ENCODE measurements at places on chromosomes 1 and 21.

DNA sequence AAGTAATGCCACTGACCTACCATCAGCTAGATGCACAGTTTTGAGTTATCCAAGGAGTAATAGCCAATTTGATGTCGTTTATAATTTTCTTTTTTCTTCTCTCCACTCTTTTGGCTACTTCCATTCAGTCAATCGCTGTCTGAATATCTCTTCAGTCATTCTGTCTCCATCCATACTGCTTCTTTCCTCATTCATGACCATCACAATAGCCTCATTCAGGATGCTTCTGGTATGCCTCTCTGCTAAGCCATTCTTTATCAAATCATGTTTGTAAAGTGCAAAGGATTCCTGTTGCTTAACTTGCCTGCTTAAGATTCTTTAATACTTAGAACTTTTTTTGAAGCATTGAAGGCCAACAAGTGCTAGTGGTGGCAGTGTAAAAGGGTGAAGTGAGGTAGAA, 20.2 kb downstream of the TYW3 start:
- DNase-seq = no peak

GRCh38 chr21:26686278-26686677, 113.2 kb upstream of the CYYR1 start:
- DNase-seq = no peak

DNA sequence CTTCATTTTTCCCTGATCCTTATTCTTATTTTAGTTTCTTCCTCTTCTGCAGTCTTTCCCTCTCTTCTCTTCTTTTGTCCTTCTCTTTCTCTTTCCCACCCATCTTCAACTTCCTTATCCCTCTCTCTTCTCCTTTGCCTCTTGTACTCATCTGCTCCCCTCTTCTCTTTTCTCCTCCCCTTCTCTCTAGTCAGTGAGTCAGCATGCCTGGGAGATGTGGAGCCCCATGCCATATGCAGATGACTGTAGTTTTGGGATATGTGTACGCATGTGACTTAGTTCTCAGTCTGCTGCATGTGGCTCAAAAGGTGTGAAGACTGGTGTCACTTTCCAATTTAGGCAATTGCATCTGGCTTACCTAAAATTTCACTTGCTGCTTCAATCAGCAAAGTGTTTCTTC, 10.4 kb downstream of the DNAJC6 start:
- DNase-seq = no peak

DNA sequence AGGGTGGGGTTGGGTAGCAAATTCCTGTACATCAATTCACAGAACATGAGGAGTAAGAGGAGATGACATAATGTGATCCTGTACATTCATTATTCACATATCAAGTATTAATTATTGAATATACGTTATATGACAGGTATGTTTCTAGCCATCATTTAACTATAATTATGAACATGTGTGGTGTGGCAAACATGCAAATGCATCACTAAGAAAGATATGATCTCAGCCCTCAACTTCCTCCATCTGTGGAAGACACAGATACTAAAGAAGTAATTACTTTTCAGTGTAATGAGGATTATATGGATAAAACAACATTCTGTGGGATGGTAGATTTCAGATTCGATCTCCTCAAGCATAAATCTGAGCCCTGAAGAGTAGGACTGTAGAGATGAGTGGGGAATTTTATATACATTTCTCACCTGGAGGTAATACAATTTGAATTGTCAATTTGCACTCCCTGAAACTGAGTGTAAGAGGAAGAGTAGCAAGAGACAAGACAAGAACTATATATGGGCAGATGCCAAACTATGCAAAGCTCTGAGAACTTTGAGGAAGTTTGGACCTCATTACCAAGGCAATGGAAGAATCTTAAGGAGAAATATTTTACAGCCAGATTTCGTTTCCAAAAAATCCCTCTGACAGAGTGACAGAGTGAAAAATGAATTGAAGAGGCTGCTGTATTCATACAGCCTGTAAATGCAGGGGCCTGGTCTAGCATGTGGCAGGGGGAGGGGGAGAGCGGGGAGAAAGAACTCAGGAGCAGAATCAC, 275.5 kb downstream of the TPR start:
- DNase-seq = no peak

- no peak for DNase-seq
Measured at GRCh38 chr1:154972517-154973343, 1.8 kb upstream of the CKS1B start.

GRCh38 chr1:98201666-98202081, 280.8 kb upstream of the DPYD start:
- no peak for DNase-seq

DNA sequence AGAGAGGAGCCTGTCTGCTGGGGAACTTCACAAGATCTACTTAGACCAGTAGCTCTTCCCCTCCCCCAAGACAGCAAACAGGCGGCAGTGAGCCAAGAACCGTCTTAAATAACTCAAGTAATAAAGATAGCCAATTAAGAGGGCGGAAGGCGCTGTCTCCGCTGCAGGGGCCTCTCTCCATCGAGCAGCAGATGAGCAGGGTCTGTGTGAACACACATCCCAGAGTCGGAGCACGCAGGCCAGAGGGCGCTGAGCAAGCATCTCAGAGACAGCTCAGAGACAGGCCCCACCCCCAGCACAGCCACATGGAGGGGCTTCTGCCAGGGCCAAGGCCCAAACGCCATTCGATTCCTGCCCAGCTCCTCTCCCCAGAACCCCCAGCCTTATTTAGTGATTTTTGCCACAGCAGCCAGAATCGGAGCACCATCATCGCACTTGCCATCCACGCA, 11.1 kb downstream of the IFFO2 start:
- DNase-seq = no peak

DNA sequence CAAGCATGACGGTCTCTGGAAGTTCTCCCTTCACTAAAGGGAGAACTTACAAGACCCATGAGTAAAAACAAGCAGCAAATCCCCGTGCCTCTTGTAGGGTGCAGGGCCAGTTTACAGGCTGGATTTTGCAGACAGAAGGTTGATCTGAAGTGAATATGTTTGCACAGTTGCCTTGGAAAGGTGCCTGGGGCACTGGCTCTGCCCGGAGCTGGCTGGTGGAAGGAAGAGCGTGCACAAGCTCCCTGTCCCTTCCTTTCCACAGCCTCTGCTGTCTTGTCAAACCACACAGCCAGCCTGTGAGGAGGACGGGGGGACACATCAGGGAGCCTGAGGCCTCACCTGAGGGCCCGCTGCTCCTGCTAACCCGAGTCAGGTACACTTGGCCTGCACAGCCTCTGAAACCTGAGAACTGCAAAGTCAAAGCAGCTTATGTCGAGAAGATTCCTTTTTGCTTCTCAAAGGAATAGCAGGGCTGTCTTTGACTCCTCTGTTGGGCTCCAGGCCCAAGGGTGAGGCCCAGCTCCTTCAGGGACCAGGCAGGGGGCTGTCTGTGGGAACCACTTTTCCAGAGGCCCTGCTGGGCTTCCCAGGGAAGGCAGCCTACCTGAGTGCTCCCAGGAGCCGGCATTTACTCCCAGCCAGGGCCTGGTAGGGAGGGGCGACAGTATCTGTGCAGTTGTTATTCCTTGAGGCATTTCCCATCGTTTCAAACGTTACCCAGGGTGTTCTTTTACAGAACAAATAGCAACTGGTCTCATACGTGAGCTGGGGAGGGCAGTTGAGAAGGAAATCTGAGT, 251.5 kb downstream of the SIPA1L2 start:
- no peak for DNase-seq

- no peak for DNase-seq
Measured at GRCh38 chr1:153349363-153350320, 1.0 kb upstream of the PGLYRP4 start.

- DNase-seq = no peak
Measured at GRCh38 chr1:216210081-216210480, 213.2 kb downstream of the USH2A start.

DNA sequence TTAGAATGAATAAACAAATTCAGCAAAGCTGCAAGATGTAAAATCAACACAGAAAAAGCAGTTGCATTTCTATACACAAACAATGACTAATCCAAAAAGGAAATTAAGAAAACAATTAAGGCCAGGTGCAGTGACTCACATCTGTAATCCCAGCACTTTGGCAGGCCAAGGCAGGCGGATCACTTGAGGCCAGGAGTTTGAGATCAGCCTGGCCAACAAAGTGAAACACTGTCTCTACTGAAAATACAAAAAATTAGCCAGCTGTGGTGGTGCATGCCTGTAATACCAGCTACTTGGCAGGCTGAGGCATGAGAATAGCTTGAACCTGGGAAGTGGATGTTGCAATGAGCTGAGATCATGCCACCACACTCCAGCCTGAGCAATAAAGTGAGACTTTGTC, 22.3 kb downstream of the THEM4 start:
- no peak for DNase-seq

DNA sequence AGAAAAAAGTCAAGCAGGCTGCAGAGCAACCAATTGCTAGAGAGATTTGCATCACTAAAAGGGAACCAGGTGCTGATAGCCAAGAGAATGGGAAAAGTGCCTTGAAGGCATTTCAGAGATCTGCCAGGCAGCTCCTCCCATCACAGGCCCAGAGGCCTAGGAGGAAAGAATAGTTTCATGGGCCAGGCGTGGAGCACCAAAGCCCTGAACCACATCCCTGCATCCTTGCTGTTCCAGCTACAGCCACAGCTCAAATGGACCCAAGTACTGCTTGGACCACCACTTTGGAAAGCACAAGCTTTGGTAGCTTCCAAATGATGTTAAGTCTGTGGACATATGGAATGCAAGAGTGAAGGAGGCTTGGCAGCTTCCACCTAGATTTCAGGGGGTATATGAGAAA, 29.7 kb upstream of the ZSWIM5 start:
- no peak for DNase-seq

GRCh38 chr1:178121883-178122282, 28.0 kb downstream of the RASAL2 start:
- no peak for DNase-seq

GRCh38 chr21:43917515-43918384, 52.7 kb downstream of the AGPAT3 start:
- DNase-seq = no peak

DNA sequence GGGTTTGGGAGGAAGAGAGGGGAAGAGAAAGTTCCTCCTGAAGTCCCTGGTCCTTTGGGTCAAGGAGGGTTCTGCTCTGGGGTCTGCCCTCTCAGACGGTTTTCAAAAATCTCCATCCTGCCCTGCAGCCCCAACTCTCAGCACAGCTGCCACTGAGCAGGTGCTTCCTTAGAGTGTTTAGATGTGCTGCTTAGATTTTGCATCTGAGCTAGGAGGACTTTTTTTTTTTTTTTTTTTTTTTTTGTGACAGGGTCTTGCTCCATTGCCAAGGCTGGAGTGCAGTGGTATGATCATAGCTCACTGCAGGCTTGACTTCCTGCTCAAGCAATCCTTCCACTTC, 324.9 kb upstream of the POU3F1 start:
- DNase-seq = no peak

DNA sequence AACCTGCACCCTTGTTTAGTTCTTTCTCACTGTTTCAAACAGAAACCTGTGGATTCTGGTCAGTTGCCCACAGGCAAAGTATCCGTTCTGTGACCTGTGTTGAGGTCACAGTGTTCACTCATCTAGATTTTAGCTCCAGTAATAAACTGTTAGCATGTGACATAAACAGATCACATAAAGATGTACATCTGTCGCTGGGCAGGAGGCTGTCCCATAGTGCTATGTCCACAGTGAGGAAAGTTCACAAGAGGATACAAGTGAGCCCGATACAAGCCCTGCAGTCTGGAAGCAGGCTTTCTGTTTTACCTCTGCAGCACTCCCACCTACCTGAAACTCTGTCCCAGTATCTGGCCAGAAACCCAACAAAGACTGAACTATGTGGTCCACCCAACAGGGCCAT, 28.4 kb downstream of the LMX1A start:
- no peak for DNase-seq

DNA sequence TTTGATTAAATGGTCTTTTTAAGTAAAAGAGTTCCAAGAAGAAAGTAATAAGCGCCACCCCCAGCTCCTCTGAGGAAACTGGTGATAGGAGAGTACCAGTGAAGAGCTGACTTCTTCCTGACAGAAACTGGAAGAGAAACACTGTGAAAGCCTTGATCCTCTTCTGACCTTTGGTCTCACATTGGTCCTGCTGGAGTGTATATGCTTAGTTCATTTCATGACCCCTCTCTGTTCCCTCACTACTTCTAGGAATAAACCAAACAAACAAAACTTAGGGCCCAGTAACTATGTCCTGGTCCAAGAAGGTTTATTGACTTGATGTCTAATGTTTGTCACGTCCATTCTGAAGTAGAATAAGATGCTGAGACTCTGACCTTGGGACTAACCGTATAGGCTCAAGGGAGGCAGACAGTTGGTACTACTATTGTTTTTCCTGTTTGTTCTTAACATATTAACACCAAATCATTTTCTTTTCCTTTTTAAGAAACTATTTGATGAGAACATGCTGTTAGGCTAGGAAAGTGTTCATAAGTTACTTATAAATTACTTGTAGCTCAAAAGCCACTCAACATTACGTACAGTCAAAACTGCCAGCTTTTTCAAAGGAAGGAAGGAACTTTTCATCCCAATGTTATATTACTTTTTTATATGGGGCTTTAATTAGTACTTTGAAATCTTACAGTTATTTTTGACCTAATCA, 57.9 kb downstream of the MIER1 start:
- DNase-seq = no peak

GRCh38 chr1:43368646-43369020, 822 bp upstream of the ELOVL1 start:
- no peak for DNase-seq

DNA sequence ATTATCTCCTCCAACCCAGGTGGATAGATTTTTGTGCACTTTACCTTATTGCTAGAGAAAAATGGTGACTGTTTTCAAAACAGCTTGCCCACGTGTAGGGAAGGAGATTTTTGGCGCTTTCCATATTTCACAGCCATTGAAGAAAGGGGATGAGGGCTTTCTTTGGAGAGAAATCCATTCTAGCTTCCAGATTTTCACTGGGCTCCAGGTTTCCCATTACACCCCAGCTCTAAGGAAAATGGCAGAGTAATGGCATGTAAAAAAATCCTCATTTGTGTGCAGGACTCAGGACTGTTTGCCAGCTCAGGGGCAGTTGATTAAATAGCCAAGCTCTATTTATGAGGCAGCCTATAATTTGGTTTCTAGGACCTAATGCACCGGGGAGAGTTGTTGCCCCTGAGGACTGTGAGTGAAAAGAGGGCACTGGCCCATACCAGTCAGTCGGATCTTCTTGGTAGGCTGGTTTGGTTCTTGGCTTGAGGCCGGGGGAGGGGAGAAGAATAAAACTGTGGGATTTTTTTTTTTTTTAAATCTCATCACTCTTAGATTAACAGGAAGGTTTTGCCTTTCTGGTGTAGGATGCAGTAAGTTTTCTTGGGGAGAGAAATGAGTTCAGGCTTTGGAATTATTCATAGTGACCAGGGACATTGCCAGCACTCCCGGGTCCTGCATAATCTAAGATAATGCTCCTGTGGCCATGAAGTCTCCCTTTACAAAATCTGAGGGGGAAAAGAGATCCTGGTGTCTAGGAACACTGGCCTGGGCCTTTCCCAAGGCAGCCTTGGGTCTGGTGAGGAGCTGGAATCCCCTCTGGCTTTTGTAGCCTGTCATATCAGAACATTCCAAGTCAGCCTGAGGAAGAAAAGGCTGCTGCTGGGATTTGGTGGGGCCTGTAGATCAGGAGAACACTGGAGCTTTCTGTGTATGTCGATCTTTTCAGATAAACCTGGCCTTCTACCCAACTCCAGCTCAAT, 1.9 kb upstream of the ARID1A start:
- DNase-seq = no peak
